Stimulated activated CD4-positive, alpha-beta T cell treated with anti-CD3 and anti-CD28 coated beads, Interleukin-4, amount 100 ng/mL, for 1 hour (primary cell): ENCODE measurements at places on chromosomes 5 and 9.

DNA sequence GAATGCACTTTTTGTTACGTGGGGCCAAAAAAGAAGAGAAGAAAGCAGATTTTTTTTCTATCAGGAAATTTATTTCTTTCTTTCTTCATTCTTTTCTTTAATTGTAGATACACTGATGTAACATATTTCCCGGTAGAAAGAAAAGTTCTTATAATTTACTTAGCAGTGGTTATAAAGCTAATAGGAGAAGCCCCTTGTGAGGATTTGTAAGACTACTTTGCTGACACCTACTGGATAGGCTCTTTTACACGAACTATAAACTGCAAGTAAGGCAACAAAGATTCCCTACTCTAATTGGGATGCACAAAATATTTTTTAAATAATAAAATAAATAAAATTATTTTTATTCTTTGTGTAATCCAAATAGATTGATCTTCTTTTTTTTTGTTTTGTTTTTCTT, 284.4 kb downstream of the DNAH5 start:
- DNase-seq = no peak

- no peak for DNase-seq
Measured at GRCh38 chr5:68480335-68480940, 264.9 kb downstream of the PIK3R1 start.

DNA sequence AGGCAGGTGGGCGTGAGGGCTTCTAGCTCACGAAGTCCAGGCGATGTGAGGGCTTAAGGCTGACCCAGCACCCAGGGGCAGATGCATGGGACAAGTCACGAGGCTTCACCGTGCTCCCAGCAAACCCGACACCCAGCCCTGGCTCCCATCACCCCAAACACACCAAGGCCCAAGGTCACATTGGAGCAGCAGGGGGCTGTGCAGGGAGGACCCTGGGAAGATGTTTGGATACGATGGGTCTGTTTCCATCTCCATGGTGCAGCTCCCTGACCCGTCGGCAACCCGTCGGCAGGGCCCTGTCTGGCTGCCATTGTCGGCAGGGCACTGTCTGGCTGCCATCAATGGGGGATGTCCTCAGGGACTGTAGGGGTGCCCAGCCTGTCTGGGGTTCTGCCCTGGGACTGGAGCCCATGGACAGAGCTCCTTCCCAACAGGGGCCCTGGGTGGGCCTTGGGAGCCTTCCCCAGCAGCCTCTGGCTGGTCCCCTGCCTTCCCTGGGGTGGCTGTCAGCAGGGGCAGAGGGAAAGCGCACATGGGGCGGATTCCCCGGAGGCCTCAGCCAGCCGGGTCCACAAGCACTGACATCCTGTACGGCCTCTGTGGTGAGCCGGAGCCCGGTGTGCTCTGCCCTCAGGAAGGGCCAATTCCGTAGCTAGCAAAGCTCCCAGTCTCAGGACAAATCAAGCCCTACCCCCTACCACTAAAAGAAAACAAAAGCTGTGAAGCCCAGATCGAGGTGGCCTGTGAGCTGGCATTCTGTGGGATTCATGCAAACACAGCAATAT, 47.1 kb downstream of the NACC2 start:
- no peak for DNase-seq

DNA sequence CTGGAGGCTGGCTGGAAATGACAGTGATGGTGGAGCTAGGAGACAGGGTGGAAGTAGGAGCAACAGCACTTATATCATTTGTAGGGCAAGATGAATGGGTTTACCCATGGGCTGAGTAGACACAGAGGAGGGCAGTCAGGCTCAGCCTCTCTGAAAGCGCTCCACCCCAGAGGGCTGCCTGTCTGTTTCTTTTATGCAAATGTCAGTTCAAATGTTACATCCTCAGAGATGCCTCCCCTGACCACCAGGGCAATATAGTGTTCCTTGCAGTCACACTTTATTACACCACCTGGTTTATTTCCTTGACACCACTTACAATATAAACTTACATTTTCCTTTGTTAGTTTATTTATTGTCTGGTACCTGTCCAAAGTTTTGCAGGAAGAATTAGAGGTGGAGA, 159.5 kb upstream of the IL12B start:
- no peak for DNase-seq

GRCh38 chr5:40616781-40617180, 62.9 kb upstream of the PTGER4 start:
- no peak for DNase-seq

DNA sequence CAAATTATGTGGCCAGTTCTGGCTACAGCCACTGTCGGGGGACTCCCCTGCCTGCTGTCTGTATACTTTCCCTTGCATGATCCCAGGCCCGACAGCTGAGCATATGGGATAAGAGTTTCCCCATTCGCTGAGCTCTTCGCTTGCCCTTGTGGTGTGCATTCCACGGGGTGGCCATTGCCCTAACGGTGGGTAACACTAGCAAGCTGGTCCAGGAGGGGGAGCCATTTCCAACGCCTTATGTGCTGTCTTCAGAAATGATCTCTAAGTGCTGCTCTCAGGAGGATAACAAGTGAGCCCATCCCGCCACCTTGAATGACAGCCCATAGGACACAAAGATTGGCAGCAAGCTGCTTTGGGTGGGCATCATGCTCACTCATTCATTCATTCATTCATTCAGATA, 190.9 kb downstream of the FSTL4 start:
- peak; percentile 10 for DNase-seq

DNA sequence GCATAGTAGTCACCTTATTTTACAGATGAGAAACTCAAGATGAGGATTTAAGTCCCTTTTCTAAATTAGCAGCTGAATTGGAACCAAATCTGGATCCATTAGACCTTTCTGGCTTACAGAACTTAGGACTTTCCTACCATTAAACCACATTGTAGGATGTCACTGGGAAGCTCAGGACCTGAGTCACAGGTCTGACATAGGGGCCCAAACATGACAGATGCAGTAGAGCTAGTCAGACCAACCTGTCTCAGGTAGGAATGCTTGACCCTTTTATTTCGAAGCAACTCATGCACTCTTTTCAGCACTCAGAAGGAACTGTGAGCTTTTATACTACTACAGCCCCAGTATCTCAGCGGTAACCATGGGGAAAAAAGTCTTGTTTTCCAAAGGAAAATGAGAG, 2.6 kb downstream of the RAB24 start:
- no peak for DNase-seq

- no peak for DNase-seq
Measured at GRCh38 chr5:111783537-111783936, 26.5 kb upstream of the NREP start.

GRCh38 chr5:39068099-39068498, 6.1 kb downstream of the RICTOR start:
- DNase-seq = no peak

DNA sequence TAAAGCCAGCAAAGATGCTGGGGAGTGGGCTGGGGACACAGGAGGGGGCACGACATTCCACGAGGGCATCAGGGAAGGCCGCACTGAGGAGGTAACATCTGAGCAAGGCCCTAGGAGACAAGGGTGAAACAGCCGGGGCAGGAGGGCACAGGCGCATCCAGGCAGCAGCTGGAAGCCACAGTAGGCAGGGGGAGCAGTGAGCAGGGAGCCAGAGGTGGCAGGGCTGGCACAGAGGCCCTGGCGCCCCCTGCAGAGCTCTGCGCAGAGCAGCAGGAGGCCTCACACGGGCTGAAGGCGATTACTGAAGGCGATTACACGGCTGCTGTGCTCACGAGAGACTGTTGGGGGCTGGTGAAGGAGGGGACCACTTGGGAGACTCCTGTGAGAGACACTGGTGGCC, 15.4 kb downstream of the LMAN2 start:
- no peak for DNase-seq

DNA sequence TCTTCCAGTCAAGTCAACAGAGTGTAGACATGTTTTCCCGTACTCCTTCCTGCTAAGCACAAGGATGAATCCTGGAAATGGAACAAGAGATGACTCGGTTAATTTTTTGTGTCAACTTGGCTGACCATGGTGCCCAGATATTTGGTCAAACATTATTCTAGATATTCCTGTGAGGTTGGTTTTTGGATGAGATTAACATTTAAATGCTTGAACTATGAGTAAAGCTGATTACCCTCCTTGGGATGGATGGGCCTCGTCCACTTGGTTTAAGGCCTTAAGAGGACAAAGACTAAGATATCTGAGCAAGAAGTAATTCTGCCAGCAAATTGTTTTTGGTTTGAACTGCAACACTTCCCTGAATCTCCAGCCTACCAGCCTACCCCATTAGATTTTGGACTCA, 338.1 kb upstream of the MSX2 start:
- DNase-seq = no peak

DNA sequence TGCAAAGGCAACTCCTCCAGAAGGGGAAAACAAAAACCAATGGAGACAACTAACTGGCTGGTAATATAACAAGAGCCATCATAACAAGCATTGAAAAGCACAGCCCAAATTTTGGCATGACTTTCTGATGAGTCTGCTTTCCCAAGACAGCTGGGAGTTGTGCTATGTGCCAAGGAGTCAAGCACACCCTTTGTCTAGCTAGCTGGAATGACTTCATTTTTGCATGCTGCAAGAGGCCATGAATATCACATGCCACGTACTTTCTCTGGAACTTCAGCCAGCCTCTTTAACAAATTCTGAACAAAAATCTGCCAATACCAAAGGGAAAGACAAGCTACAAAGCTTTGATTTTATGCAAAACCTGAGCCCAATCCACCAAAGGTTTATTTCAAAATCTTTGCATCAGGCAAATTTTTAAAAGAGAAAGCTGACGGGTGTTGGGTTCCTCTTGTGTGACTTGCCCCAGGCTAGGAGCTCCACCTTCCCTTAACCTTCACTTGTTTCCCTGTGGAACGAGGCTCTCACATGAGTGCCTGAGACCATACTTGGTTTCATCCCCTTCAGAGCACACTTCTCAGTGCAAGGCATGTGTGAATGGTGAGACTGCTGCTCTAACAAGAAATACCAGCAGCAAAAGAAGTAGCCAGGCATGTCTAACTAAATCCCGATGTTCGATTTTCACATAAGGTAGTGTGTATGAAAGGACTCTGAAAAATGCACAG, 47.3 kb downstream of the S1PR3 start:
- DNase-seq = no peak

- no peak for DNase-seq
Measured at GRCh38 chr5:39447059-39447458, 22.3 kb upstream of the DAB2 start.

GRCh38 chr5:126020770-126021169, 402.4 kb upstream of the GRAMD2B start:
- no peak for DNase-seq

- no peak for DNase-seq
Measured at GRCh38 chr5:150140830-150141229, 14.8 kb downstream of the PDGFRB start.

- no peak for DNase-seq
Measured at GRCh38 chr5:114416254-114416653, 54.4 kb downstream of the KCNN2 start.

DNA sequence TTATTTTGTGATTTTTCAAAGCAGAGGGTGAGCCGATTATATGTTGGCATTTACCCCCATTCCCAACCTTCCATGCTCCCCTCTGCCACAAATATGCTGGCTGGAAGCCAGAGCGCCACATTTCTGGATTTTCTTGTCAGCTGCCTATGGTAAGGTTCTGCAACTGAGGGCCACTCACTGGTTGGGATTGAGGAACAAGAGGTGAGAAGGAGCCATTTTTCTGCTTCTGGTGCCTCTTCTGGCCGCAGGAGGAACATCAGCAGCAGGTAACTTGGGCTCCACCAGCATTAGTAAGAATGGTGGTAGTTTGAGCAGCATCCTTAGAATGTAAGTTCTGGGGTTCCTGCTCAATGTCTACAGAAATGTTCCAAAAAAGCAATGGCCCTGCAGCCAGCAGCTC, 159.5 kb upstream of the MAST4 start:
- DNase-seq = no peak

- no peak for DNase-seq
Measured at GRCh38 chr9:79256691-79257213, 315.0 kb upstream of the TLE4 start.

DNA sequence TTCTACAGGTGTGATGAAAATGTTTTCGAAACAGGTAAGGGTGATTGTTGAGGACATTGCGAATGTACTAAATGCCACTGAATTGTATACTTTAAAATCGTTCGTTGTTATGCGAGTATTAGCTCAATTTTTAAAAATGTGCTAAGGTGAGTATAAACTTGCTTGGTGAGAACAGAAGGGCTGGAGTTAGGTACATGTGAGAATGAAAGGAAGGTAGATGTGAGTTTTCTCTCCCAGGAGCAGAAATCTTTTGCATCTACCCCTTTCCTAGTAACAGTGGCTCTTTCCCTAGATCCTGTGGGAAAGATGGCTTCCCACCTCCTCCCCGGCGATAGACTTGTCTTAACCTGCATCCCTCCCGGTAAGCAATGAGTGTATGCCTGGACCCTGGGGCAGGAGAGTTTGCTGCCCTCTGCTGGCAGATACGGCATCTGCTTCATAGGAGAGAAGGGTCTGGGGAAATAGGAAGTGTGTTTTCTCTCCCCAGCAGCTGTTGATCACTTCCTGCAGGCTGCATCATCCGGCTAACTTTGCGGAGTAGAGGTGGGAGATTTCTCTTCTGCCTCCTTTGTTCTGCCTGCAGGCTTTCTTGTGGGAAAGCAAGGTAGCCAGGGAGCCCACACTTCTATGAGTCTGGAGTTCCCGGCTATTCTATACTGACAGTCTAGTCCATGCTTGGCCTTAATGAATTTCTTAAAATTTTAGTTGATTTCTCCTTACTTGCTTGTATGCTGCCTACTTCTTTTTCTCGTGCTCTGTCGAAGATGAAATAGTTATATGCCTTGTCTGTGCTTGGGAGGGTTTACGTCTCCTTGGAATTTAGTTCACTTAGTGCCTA, 373.3 kb upstream of the SEMA6A start:
- DNase-seq = peak; percentile 52

DNA sequence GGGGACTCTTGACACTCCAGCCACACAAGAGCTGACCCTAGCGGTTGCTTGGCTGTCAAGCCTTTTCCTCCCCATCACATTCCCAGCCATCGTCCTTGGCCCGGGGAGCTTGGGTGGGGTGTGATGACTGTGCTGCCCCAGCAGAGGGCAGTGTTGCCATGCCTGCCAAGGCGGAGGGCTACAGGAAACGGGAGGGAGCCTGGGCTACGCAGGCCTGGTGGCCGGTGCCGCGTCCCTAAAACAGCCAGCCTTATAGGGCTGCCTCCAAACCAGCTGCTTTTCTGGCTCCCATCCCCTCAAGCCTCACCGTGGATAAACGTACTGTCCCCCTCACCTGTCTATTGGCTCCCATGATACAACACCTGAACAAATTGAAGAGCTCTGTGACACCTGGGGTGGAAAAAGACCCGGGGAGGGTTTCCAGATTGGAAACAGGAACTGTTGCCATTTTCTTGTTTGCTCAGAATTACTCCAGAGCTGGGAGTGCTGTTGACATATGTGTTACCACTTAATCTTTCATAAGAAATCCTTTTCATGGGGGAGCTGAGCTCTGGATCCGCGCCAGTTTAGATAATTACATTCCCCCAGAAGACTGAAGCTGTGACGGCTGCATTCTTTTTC, 72.8 kb upstream of the ASTN2 start:
- peak; percentile 20 for DNase-seq

GRCh38 chr5:107466233-107466769, 204.4 kb downstream of the EFNA5 start:
- no peak for DNase-seq

DNA sequence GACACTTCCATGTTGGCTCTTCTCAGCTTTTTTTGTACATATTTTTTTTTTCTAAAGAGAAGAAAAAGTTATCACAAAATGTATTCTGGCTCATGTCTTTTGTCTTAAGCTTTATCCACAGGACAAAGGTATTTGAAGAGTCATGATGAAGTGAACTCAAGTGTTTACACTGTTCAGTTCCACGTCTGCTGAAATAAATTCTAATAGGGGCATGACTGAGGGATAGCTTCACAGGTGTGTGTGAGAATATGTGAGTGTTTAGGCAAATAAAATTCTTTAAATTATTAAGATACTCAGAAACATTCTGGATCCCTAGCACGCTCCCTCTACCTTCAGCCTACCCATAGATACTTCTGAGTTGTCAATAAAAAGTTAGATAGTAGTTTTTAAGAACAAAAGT, 59.8 kb downstream of the BAAT start:
- no peak for DNase-seq
